Subcutaneous preadipocyte (primary cell): ENCODE measurements at places on chromosomes 12 and 14. TPM values are rescaled to one million over a fixed set of nuclear protein-coding genes. Genes with fewer than 3 reads are reported as not detected.

The HPD gene
- total RNA-seq = 0.39 and 1.5 TPM in 2 replicates

The TBX5 gene
- total RNA-seq = 2.6 and 6.5 TPM in 2 replicates

The HNF1A gene
- total RNA-seq = not detected in 2 replicates

The EXOC3L4 gene
- total RNA-seq = not detected in 2 replicates

The FITM1 gene
- total RNA-seq = 0.37 TPM in 1 of 2 replicates, not detected in the other

The AJUBA gene
- 3.3 and 12.7 TPM in 2 replicates for total RNA-seq
